EL (cell line): ENCODE measurements at places on chromosomes 1 and 21.

DNA sequence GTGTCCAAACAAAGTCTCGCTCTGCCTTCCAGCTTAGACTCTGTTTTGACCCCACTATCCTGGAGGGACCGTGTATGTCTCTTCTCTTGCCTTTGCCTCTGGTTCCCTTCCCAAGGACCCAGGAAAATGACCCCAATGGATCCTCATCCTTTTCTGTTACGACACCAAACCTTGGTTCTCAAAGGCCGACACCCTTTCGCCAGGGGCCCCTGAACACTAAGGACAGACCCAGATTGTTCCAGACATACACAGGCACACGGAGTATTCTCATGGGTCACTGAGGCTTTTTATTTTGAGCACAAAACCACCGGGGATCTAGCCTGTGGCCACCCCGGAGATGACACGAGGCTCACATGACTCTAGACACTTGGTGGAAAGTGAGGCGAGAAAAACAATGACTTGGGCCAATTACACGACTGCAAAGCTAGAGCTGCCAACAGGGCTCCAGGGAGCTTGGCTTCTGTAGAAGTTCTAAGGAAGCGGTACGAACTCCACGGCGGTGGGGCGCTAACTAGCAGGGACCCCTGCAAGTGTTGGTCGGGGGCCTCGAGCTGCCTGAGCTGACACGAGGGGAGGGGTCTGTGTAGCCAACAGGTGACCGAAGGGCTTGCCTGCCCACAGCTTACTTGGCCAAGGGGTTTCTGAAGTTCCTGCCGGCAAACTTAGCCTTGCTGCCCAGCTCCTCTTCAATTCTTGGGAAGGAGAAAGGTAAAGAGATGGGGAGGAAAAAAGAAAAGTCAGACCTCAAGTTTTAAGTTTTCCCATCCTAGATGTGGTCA is 17.6 kb downstream of the ENO1 start:
- no peak for DNase-seq

GRCh38 chr1:64878090-64878489 is 88.3 kb downstream of the JAK1 start:
- no peak for DNase-seq

DNA sequence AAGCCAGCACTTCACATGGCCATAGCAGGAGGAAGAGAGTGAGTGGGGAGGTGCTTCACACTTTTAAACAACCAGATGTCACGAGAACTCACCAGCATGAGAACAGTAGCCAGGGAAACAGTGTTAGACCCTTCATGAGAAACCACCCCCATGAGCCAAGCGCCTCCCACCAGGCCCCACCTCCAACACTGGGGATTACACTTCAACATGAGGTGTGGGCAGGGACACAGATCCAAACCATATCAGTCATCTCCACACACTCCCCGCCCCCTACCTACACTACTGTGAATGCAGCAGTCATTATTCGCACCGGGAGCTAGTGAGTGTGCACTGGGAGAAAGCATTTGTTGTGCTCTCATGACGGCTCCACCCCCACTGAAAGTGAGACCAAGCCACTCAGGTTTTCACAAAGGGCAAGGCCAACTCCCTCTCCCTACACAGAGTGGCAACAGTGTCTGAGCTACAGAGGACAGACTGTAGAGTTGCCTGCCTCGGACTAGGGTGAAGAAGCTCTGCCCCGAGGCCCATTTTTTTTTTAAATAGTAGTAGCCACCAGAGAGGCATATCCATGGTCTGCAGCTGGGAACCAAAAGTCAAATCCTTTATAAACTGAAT is 125.6 kb downstream of the BARHL2 start:
- DNase-seq: no peak

DNA sequence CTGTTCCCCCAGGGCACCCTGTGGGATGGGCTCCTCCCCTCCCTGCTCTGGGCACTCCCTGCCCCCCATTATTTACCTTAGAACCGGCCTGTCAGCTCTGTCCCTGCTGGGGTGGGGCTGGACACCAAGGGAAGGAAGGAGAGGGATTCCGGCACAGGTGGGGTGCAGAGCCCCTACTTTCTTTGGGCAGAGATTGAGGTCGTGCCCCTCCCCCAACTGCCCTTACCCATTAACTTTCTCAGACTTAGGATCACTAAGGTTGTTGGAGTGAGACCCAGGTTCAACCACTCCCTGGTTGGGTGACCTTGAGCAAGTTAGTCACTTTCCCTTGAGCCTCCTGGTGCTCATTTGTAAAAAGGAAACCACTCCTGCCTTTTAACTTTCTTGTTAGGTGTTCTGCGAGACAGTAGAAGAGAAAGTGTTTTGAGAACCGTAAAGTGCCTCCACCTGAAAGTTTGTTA is 57.0 kb upstream of the SYNC start:
- no peak for DNase-seq

DNA sequence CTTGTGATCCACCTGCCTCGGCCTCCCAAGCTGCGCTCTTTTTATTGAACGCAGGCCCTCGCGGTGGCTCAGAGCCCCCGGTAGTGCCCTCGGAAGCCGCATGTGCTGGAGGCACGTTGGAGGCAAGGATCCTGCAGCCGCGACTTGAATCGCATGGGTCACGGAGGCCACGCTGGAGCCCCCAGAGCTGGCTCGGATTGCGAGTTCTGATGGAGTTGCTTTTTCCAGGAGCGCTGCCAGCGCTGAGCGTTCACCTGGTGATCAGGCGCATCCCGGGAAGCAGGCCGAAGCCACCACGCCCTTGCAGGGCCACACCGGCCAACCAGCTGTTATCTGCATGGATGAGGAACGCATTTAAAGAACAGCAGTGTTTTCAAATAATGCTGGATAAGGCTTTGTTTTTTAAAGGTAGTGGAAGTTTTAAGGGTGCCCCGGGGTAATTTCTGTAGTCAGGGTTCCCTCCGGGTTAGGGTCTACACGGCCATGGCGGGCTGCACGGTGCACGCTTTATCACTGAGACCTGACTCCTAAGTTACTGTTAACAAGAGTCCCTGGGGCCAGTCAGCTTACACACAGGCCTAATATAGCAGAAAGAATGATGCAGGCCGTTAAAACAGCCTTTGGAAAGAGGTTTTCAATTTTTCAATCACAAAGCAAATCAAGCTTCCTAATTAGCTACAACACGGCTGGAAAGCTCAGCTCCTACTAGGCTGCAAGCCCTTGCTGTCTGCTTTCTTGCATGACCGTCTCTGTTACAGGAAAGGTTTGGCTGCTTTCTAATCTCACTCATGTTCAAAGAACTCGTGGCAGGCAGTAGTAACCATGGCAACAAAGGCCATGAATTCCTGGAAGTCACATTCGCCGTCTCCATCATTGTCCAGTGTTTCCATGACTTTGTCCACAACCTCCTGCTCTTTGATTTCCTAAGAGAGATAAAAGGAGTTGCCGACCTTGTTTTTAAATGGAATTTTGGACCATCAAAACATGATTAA is 6.0 kb downstream of the S100B start:
- peak; percentile 81 for DNase-seq

DNA sequence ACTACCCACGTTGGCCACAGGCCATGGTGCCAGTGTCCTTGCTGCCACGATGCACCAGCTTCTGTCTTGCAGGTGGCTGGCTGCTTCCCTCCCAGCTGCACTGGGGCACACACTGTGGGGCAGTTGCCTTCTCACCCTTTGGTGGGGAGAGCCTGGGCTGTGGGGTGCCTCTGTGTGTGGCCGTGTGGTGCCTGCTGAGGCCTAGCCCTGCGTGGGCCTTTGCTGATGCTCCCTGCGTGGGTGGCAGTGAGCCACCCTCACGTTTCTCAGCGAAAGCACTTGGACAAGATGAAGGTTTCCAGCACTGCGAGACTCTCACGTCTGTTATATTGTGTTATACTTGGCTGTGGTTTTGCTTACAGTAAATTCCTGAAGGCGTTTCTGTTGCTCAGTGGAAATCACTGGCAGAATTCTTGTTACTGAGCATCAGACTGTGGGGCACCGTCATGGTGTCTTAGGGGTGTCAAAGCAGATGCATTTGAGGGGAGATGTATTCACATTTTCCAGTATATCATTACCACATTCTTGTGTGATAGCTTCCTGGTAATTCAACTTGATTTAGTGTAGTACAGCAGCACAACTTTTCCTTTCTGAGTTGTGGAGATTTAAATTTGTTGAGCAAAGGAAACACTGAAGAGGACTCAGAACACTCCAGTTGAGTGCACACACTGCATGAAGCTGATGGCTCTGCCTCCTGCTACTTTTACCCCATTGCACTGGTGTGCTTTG is 124.7 kb downstream of the PCBP3 start:
- DNase-seq: no peak

DNA sequence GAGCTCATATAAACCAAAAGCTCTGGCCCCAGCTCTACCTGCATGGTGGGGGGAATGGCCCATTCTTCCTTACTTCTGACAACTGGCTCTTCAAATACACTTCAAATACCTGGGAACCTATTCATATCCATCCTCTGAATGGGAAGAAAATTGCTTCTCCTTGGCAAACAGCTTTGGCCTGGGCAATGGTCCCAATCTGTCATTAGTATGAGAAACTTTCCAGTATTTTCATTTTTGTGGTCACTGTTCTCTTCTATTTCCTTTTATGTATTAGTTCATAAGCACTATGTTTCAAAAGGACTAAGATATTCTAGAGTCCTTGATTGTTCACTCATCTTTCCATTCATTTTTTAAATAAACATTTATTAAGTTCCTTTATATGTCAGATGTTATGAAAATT is 5.2 kb upstream of the HSD3B2 start:
- DNase-seq: peak; percentile 5

DNA sequence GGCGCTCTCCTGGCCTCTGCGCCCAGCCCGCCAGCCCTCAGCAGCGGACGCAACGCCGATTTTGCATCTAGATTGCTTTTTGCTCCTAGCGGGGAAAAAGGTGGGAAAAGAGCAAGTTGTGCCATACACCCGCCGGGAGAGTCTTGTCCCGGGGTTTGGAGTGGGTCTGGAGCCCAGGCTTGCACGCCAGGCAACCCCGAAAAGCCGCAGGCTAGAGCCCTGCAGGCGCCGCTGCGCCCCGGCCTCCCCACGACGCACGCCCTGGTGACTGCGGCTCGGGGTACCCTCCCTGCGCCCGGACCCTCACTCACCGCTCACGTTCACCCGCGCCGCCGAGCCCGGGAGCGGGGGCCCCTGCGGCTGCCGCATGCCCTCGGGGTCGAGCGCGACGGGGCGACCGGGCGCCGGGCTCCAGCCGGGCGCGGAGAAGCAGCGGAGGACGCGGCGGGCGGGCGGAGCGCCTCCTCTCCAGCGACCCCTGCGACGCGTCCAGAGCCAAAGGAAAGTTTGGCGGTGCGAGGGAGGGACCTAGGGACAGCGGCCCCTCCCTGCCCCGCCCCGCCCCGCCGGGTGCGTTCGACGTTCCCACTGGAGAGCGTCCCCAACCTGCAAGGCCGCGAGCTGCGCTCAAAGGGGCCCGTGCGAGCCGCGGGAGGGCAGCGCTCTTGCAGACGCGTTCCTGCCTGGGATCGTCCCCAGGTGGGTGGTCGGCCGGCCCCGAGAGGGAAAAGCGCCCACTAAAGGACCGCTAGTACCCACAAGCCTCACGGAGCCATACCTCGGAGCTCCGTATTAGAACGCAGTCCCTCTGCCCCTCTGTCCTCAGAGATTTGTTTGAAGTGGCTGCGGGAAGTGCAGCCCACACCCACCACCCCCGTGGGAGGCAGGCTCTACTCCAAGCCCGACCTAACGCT is at the start of gene LPAR3:
Gene LPAR3 (minus strand): TSS at position 502 of the 914 bp plus-strand sequence. CDS start 27,086 bp downstream, outside the sequence.
- peak; percentile 58 for DNase-seq

- no peak for DNase-seq
Observed at GRCh38 chr1:58447042-58447441, 99.5 kb downstream of the OMA1 start.

DNA sequence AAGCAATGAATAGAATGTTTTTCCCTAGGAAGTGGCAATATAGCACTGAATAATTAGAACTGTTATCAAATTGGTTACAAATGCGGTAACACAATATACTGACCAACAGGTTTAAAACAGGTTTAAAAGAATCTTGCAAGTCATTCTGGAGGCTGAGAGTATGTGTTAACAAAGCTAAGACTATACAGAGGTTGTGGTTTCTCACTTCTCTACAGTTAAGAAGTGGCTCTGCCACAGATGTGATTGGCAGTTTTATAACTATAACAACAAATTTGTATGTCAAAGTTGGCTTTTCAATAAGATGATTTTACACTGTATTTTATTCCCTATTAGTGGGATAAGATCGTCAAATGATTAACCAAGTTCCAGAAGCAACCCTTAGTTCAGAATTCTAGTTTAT is 7.1 kb downstream of the ANGEL2 start:
- no peak for DNase-seq
